ENCODE measurements at places on chromosomes 1 and 21.

DNA sequence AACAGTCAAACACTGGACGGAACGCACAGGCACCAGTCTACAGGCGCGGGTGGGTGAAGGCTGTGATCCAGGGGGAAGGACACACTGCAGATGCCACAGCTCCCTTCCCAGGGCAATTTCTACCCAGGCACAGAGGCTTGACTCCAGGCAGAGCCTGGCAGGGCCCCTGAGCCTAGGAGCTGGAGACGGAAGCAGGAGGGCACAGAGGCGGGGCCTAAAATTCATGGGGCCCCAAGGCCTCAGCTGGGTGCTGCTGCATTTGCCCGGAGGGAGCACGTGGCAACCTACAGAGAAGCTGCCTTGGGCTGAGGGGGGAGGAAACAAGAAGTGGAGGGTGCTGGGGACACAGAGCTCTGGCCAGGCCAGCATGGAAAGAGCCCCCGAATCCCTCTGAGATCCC, 41.2 kb downstream of the UBE2G2 start:
- DNase-seq: no peak

- no peak for DNase-seq
Measured at GRCh38 chr21:33700491-33700890, 58.2 kb downstream of the ITSN1 start.

DNA sequence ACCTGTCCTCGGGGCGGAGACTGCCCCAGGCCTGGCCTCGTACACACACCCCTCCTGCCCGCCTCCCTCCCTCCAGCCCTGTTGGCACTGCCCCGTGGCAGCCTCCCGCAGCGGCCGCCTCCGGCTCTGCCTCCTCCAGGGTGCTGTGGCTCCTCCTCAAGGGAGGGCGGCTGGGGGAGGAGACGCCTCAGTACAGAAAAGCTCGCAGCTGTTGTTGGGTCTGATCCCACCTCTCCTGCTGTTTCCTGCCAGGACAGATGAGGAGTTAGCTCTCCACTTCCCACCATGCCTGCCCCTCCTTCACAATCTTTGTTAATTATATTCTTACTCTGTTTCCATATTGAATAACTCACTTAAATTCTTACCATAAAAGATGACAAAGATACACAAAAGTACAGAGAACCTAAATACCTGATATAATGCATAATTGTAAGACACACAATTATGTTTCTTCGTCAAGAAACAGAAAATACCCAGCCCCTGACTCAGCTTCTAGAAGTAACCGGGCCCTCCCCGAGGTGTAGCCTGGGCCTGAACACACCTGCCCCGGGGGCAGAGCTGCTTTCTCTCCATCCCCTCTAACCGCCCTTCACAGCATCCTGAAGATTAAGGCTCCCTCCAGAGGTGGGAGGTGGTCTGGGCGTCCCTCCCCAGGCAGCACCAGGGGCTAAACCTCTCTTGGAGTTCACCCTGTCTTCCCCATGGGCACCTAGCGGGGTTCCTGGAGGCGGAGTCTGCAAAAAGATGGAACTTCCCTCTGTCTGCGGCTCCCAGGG, 30.6 kb upstream of the COL6A1 start:
- DNase-seq: no peak

DNA sequence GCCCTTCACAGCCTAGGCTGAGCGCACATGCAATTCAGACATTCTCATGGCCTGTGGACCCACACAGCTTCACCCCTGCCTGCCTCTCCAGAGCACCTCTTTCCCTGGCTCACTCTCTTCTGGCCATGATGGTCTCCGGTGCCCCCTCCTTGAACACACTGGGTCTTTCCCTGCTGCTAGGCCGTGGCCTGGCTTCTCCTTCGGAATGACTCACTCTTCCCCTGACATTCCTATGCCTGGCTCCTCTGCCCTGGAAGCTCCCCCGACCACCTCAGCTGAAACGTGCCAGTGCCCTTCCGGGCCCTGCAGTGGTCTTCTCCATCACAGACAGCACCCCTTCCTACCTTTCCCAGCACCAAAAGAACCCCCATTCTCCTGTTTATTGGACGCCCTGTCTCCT, 28.3 kb downstream of the EPHA8 start:
- DNase-seq: no peak

- no peak for DNase-seq
Measured at GRCh38 chr1:236741753-236742152, 53.3 kb upstream of the MTR start.

GRCh38 chr1:12309783-12310742, 80.2 kb downstream of the VPS13D start:
- no peak for DNase-seq

DNA sequence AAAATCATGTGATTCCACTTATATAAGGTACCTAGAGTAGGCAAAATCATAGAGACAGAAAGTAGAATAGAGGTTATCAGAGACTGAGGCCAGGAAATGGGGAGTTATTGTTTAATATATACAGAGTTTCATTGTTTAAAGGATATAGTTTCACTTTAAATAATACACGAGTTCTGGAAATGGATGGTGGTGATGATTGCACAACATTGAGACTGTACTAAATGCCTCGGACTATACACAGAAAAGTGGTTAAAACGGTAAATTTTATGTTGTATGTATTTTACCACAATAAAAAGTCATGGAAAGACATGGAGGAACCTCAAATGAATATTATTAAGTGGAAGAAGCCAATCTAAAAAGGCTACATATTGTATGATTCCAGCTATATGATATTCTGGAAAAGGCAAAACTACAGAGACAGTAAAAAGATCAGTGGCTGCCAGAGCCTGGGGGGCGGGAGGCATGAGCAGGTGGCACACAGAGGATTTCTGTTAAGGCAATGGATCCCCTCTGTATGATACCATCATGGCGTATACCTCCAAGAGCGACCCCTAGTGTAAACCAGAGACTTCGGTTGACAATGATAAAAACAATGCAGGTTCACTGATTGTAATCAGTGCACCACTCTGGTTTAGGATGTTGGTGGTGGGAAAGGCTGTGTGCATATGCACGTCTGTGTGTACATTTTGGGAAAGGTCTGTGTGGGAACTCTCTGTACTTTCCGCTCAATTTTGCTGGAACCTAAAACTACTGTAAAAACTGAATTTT, 7.5 kb downstream of the C1orf198 start:
- no peak for DNase-seq
